LHCN-M2 (cell line): ENCODE measurements at places on chromosomes 7 and 10. TPM values are rescaled to one million over a fixed set of nuclear protein-coding genes. Genes with fewer than 3 reads are reported as not detected.

DNA sequence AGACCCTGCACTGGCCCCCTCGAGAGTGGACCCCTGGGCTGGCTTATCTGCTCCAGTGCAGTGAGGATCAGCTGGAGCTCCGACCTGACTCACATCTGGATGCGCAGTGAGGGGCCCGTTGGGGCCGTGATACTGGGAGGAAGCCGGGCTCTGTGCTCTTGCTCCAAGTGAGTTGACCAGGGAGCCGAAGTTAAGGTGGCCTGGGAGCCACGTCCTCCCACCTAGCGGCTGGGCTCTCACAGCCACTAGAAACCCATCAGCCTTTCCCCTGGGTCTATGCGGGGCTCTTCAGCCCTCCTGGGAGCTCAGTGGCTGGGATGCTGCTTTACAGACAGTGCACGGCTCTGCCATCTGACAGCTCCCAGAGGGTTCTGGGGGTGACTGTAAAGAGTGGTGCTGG is 9.1 kb downstream of the ALKBH4 start:
- DNase-seq: no peak

DNA sequence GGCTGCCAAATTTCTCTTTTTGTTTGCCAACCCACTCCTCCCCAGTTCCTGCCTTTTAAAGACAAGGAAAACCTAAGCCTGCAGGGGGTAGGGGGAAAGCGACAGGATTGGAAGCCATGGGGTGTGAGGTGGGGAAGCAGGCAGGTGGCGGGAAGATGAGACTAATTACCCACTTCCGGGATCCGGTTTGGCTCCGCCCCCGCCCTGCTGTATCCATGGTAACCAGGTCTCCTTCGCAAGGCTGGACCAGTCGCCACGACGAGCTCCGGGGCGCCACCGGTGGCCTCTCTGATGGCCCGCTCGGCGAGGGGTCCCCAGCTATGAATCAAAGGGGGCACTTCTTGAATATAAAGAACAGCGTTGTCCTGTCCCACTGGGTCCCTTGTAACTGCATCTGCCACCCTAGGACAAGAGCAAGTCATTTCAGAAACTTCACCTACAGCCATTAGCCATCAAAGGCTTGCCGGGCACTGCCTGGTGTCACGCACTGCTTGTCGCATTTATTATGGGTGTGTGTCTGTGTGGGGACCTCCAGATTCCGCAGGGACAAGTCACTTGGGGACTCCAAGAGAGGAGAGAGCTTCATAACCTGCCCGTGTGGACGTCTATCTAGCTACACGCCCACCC is 55.4 kb upstream of the LMTK2 start:
- no peak for DNase-seq

GRCh38 chr7:25795824-25796235 is 356.2 kb upstream of the NFE2L3 start:
- DNase-seq: no peak

GRCh38 chr10:35377050-35377728 is 40.9 kb downstream of the CCNY start:
- DNase-seq: no peak

GRCh38 chr7:130153211-130153908 is 51.8 kb downstream of the TMEM209 start:
- no peak for DNase-seq

DNA sequence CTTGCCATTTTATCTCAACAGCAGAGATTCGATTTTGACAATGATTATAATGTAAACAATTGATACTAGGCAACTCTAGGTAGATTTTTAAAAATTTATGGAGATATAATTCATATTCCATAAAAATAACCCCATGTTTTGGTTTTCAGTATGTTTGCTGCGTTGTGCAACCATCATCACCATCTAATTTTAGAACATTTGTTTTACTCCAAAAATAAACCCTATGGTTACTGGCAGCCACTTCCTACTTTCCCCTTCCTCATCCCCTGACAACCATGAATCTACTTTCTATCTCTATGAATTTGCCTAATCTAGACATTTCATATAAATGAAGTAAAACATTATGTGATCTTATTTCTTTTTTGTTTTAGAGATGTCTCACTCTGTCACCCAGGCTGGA is 401.9 kb downstream of the THSD7A start:
- no peak for DNase-seq

DNA sequence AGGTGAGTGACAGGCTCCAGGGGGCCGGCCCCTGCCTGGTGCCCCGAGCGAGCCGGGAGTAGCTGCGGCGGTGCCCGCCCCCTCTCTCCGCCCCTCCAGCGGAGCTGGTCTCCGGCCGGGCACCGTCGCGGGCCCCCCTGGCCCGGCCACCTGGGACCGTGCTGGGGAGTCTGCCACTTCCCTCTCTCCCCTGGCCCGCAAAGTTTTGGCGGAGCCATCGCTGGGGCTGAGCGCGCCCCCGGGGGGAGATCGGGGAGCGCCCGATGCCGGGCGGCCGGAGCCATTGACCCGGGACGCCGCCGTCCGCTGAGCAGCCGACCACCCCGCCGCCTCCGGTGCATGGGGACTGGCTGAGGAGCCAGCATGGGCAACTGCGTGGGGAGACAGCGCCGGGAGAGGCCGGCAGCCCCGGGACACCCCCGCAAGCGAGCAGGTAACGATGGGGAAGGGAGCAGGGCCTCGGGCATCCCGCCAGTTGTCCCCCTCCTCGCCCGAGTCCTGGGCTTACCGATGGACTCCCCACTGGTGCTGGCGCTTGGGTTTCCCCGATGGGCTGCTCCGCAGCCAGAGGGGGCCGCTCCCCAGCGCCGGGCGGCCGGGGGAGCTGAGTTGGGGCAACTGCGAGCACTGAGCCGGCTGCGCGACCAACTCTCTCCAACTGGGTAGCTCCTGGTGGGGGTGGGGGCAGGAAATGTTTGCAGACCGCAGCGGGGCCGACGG is at the start of gene UBTD1:
UBTD1 (plus strand) TSS at position 84 of the 720 bp plus-strand sequence; CDS start at position 364, 280 bp downstream.
- peak; percentile 42 for DNase-seq

DNA sequence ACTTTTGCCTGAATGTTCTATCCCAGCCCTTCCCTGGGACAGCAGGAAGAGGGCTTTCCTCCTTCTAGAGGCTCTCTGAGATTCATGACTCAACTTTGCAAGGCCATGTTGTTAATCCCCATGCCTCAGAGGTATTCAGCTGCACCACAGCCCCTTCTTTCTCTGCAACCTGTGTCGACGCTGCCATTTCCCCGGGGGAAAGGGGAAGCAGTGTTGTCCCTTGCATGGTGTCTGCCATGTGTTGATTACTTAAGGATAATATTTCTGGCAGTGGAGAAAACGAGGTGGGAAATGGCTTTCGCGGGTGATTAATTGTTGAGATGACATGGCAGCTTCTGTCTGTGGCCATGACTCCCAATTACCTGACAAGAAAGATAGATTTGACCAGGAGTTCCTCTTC is 133.1 kb downstream of the SORCS3 start:
- DNase-seq: peak; percentile 1

- DNase-seq: no peak
Observed at GRCh38 chr7:127782075-127782474, 130.1 kb downstream of the SND1 start.

GRCh38 chr10:30538086-30538485 is 91.5 kb downstream of the LYZL2 start:
- peak; percentile 44 for DNase-seq

- DNase-seq: no peak
Observed at GRCh38 chr10:45505311-45505710, 131.3 kb downstream of the ALOX5 start.

DNA sequence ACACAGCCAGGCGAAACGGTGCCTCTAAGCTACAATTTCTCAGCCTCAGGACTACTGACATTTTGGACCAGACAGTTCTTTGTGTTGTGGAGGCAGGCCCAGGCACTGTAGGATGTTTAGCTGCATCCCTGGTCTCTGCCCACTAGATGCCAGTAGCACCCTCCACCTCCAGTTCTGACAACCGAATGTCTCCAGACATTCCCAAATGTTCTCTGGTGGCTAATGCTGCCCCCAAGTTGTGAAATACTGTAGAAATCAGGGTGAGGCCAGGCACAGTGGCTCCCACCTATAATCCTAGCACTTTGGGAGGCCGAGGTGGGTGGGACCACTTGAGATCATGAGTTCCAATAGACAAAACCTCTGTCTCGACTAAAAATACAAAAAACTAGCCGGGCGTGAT is 18.2 kb downstream of the HNRNPF start:
- DNase-seq: peak; percentile 60

GRCh38 chr10:100562008-100562672 is 26.4 kb downstream of the HIF1AN start:
- peak; percentile 50 for DNase-seq

GRCh38 chr10:115572740-115573455 is 479.7 kb downstream of the ATRNL1 start:
- no peak for DNase-seq

DNA sequence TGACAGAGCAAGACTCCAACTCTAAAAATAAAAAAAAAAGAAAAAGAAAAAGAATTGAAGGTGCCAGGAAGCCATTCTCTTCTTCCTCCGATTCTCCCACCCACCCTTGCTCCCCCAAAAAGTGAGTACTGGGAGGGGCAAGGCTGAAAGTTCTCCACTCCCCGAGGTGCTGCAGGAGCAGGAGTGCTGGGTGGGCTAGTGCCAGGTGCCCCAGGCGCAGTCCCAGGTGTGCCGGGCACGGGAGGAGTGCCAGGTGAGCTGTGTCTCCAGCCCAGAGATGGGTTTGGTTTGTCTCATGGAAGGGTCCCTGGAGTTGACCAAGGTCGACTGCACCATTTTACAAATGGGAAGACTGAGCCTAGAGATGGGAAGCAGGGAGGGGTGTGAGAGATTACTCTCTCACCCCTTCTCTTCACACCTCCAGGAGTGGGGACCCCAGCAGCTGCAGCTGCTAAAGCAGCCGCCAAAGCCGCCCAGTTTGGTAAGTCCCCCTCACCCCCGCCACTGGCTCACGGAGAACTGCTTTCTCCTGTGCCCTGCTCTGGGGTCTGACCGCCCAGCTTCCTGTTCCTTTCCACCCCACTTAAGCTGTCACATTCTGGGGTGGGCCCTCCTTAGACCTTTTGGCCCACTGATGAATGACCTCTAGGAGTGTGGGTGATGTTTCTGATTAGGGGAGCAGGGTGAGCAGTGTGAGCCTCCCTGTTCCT is 26.2 kb upstream of the LIMK1 start:
- DNase-seq: no peak

DNA sequence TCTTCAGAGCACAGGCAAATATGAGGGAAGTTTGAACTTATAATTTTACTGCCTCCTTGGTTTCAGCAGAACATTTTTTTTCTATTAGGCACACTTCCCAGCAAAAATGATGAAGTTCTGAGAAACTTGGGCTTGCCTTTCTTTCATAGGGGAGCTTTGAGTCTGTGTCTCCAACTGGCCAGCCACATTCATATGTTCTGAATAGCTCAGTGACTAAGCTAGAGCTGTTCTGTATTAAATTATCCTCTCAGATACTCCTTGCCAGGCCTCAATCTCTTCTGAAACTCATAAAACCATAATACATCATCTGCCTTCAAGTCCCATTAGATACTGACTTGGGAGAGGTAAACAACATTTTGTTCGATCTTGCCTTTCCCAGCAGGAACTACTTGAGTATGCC is 476.5 kb downstream of the GPAM start:
- DNase-seq: no peak

DNA sequence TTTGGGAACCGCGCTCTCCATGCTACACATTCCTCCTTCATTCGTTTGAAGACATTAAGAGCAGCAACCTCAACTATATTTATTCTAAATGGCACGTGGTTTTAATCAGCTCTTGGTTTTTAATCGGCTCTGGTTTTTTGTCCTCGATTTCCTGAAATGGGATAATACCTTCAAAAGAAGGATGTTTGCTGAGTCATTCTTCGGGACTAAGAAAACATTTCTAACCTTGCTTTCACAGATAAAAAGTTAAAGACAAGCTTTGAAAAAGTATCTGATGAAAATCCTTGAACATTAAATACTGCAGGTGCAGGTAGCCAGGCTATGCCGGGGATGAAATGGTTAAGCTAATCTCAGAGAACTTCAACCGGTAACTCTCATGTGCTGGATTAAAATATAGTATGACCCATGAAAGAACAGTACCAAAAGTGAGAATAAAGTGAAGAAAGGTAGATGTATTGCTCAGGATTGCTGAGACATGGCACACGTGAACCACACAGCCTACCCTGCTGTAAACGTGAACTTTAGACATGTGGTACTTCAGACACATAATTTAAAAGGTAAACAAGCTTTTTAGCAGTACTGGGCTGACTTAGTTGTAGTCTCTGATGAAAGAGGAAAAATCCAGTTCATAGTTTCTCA is 89.1 kb downstream of the PTPRN2 start:
- DNase-seq: no peak

DNA sequence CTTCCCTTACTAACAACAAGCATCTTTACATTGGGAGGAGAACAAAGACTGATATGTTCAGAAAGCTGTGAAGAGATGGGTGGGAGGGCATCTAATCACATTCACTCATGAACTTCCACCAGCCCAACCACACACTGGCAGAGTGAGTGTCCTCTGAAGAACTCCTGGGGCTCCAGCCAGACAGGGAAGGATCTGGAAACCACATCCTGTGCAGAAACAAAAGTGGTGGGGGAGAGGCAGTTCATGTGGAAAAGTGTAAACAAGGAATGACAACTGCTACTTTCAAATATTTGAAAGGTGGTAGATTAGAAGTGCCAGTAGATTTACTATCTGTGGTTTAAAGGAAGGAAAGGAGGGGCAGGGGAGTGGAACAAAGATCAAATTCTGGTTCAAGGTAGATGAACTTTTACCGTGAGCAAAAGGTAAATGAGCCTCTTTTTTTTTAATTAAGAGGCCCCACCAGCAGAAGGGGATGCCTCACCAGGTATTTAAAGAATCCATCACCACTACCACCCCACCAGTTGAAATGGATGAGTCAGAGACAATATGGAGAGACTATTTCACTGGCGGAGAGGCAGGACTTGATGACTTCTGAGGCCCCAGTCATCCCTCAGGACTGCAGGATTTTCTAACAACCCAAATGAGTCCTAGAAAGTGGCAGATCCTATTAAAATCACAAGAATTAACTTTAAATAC is 34.5 kb downstream of the GOT1 start:
- peak; percentile 90 for DNase-seq

Gene TAS2R5
- total RNA-seq: not detected in 2 replicates

Gene MOGAT3
- not detected in 2 replicates for total RNA-seq

Gene NUTM2A
- 0.06 and 0.26 TPM in 2 replicates for total RNA-seq

Gene LRRC61
- total RNA-seq: not detected in 2 replicates

Gene ATE1
- 21.1 and 27.1 TPM in 2 replicates for total RNA-seq

Gene PFKP
- total RNA-seq: 174 and 216 TPM in 2 replicates

Gene LEP
- total RNA-seq: not detected in 2 replicates

Gene HTR5A
- not detected in 2 replicates for total RNA-seq

Gene SLC26A5
- not detected in 2 replicates for total RNA-seq

Gene RBP4
- total RNA-seq: 0.17 and 0.32 TPM in 2 replicates

Gene AUTS2
- 3.0 and 4.6 TPM in 2 replicates for total RNA-seq

Gene GIMAP7
- not detected in 2 replicates for total RNA-seq
